ENCODE measurements at places on chromosomes 2 and 18. TPM values are rescaled to one million over a fixed set of nuclear protein-coding genes. Genes with fewer than 3 reads are reported as not detected.

DNA sequence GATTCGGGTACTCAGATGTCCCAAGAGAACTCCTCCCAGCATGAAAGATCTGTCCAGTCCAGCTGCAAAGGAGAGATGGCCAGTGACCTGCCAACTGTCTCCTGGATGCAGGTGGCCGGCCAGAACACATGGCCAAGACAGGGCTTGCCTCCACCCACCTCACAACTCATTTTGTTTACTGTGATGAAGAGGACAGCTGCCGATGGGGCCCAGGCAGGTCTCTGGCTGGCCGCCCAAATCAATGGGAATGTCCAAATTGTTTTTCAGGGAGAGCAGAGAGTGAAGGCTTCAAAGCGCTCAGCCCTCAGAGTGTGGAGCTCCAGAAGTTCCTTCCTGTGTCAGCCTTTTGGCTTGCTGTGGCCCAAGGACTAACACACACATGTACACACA is 41.9 kb downstream of the FOSL2 start:
- DNase-seq, result no peak

GRCh38 chr2:216774180-216774579 is 78.8 kb upstream of the IGFBP5 start:
- no peak for DNase-seq

DNA sequence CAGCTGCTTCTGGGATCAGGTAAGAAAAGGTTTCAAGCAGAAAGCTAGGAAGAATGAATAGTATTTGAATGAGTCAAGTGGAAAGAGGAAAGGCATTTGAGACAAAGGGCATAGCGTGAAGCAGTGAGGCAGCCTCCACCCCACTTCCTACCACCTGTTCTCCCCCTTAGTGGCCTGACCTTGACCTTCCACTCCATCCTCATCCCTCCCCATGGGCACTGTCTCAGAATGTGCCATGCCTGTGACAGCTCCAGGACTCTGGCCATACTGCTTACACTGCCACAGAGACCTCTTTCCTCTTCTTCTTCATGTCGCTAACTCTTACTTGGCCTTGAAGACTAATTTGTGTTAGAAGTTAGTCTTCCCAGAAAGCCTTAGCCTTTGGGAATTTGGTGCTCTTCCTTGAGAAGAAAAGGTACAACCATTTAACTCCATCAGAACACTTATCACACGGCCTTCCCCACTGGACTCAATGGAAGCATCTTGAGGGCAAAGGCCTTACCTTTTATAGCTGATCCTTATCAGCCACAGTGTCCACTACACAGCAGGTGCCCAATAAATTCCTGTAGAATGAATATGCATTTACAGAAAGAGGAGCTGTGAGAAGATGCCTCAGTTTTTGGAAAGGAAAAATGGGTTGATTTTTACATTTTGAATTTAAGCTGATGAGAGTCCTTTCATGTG is 15.2 kb upstream of the NOSTRIN start:
- DNase-seq, result no peak

DNA sequence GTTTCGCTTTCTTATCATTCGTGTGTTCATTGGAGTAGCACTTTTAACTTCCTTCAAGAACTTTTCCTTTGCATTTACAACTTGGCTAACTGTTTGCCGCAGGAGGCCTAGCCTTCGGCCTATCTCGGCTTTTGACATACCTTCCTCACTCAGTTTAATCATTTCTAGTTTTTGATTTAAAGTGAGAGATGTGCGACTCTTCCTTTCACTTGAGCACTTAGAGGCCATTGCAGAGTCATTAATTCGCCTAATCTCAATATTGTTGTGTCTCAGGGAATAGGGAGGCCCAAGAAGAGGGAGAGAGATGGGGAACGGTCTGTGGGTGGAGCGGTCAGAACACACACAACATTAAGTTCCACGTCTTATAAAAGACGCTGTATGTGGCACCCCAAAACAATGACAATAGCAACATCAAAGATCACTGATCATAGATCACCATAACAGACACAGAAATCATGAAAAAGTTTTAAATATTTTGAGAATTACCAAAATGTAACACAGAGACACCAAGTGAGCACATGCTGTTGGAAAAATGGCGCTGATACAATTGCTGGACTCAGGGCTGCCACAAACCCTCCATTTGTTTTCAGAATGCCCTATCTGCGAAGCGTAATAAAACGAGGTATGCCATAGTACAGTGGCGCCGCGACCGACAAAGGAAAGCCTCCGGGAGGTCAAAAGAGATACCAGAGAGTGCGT is 553 bp downstream of the TIGD1 start:
- no peak for DNase-seq

GRCh38 chr2:58680755-58681310 is 439.7 kb upstream of the FANCL start:
- DNase-seq, result no peak

DNA sequence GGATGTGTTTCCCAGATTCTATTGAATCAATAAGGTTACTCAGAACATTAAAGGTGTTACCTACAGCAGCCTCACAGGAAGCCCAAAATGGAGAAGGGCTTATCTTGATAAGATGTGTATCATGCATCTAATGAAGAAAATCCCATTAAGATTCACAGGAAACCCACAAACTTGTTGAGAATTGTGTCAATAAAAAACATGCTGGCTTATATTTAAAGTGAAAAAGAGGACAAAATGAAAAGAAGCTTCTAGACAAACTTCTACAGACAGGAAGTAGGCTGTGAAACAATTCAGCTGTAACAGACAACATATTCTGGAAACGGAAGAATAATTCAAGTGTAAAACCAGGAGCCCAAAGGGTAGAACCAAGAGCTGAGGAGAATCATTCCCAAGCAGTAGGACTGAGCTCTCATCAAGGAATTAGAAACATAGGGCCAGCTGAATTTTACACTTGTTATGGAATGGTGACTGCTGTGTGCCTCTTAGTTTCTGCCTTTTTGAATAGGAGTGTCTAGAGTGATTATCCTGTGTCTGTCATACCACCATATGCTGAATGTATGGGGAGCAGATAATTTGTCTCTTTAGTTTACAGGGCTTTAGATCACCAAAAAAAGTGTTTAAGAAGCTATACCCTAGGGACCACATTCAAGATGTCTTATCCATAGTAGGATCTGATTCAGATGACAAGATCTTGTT is 9.6 kb downstream of the IMMT start:
- DNase-seq, result no peak

Gene CTAGE1
- total RNA-seq, result not detected

DNA sequence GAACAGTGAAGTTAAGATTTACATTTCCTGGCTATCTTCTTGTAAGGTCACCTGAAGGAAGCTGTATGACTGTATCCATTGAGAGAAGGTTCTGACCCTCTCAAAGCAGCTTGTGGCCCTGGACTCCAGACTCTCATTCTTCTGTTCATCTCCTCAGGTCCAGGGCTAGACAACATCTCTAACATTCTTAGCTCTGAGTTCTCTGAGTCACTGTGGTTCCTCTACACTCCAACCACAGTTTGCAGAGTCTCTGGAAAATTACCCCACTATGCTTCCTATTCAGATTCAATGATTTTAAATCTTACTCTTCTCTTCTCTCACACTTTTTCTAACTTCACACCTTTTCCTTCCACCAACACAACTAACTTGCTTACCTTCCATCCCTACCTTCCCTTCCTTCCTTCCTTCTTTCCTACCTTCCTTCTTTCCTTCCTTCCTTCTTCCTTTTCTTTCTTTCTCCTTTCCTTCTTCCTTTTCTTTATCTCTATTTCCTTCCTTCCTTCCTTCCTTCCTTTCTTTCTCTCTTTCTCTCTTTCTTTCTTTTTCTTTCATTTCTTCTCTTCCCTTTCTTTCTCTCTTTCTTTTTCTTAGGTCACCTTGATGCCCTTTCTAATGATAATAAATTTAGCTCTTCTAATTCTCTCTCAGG is 824.3 kb upstream of the ZEB2 start:
- DNase-seq, result no peak

DNA sequence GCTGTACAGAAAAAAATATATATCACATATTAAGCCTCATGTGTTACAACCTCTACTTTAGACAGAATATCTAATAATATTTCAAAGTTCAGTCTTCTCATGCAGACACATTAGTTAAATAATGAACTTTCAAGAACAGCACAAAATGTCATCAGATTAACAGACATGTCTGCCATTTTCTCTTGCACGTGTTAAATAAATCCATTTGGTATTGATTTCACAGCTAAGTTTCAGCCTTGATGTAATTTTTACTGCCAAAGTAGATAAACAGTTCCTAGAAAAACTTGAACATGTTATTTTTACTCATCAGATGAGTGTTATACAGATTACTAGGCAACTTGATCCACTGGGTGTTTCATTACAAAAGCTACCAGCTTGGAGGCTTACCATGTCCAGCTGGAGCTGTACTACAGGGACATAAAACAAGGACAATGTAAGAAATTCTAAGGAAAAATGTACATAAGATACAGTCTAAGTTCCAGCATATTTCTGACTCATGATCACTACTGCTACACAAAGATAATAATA is 290.7 kb upstream of the DDX18 start:
- no peak for DNase-seq

DNA sequence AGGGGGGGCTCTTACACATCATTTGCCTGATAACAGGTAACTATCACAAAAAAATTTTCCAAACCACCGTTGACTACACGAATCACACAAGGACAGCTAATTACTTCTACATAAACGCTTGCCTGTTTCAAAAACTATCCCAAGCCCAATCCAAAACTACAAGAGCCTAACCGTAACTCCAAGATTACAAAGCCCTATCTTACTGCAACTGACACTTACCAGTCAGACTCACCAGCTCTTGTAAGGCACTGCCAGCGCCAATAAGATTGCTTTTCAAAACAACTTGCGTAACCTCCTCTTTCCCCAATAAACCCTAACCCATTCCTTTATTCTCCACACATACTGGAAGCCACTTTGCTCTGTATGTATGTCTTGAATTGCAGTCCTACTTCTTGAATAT is 148.4 kb downstream of the NBAS start:
- no peak for DNase-seq

GRCh38 chr2:28664120-28664842 is 87.3 kb upstream of the PPP1CB start:
- no peak for DNase-seq

GRCh38 chr2:203346612-203347011 is 18.4 kb downstream of the ABI2 start:
- DNase-seq, result no peak
